Daoy (cell line): ENCODE measurements at places on chromosomes 2 and 18. TPM values are rescaled to one million over a fixed set of nuclear protein-coding genes. Genes with fewer than 3 reads are reported as not detected.

Gene MLPH
- total RNA-seq = 53.1 and 58.8 TPM in 2 replicates

Gene SETBP1
- 1.0 and 1.6 TPM in 2 replicates for total RNA-seq

Gene GPAT2
- total RNA-seq = 0.06 TPM in 1 of 2 replicates, not detected in the other

Gene TMEM198
- 2.4 and 2.5 TPM in 2 replicates for total RNA-seq

Gene TSPYL6
- not detected in 2 replicates for total RNA-seq

Gene WDFY1
- 24.3 and 26.6 TPM in 2 replicates for total RNA-seq

Gene FLACC1
- not detected in 2 replicates for total RNA-seq

Gene ERBB4
- total RNA-seq = 0.03 and 0.06 TPM in 2 replicates

Gene PMS1
- total RNA-seq = 35.0 and 56.1 TPM in 2 replicates

Gene ZNF512
- 26.1 and 35.5 TPM in 2 replicates for total RNA-seq

GRCh38 chr18:37403100-37403781 is 162.4 kb downstream of the CELF4 start:
- DNase-seq = peak; percentile 19

GRCh38 chr2:47822518-47822917 is 39.6 kb downstream of the MSH6 start:
- DNase-seq = no peak

- DNase-seq = peak; percentile 81
Observed at GRCh38 chr2:152566728-152567069, 150.6 kb downstream of the PRPF40A start.

DNA sequence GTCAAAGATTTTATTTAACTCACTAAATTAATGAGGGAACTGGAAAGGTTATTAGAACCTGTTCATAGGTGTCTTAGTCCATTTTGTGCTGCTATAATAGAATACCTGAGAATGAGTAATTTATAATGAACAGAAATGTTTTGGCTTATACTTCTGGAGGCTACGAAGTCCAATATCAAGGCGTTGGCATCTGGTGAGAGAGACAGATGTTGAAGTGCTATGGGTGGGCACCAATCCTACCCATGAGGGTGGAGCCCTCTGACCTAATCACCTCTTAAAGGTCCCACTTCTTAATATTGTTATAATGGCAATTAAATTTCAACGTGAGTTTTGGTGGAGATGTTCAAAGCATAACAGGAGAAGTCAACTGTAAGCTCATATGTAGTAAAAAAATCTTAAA is 5.1 kb downstream of the RPIA start:
- DNase-seq = no peak

DNA sequence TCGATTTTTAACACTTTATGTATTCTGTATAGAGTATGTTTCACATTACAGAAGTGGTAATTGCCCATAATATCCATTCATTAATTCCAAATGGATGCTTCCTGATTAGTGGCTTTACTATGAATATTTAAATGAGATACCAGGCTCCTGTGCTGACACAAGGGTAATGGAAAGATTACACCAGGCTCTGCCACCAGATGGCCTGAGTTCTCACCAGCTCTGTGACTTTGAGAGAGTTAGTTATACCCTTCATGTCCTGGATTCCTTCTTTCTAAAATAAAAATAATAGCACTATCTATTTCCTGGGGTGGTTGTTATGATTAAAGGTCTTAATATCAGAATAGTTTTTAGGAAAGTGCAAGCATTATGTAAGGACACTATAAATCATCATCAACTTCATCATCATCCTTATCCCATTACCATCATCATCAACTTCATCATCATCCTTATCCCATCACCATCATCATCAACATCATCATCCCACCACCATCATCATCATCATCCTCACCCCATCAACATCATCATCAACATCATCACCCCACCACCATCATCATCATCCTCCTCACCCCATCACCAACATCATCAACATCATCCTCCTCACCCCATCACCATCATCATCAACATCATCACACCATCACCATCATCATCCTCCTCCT is 151.8 kb downstream of the DNER start:
- no peak for DNase-seq

DNA sequence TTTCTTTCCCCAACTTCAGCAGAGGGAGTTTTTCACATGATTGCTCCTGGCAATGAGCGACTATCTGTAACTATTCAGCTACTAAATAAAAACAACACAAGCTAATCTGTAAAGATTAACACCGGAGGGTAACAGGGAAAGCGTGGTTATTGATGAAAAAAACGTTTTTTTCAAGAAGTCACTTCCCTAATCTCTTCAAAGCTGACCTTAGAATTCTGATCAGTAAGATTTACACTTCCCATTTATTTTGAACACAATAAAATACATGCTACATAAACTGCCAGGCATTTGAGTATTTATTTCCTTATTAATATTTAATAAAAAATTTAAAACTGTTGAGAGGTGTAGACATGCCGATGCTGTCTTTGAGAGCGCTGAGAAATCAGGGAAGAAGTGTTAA is 207.4 kb upstream of the HDAC4 start:
- DNase-seq = no peak

- no peak for DNase-seq
Observed at GRCh38 chr18:68429841-68430240, 285.1 kb downstream of the TMX3 start.

DNA sequence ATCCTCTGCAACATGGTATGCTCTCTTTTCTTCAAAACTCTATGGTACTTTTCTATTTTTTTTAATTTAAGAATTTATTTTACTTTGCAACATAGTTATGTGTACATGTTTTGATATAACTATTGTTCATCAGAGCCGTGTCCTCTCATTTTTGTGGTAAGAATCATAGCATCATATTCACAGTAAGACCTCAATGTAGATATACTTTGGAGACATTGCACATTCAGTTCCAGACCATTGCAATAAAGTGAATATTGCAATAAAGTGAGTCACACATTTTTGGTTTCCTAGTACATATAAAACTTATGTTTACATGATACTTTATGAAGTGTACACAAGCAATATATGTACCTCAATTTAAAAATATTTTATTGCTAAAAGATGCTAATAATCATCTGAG is 22.7 kb upstream of the LINC00305 start:
- DNase-seq = no peak

- DNase-seq = no peak
Observed at GRCh38 chr2:3349211-3349693, 28.4 kb downstream of the EIPR1 start.

DNA sequence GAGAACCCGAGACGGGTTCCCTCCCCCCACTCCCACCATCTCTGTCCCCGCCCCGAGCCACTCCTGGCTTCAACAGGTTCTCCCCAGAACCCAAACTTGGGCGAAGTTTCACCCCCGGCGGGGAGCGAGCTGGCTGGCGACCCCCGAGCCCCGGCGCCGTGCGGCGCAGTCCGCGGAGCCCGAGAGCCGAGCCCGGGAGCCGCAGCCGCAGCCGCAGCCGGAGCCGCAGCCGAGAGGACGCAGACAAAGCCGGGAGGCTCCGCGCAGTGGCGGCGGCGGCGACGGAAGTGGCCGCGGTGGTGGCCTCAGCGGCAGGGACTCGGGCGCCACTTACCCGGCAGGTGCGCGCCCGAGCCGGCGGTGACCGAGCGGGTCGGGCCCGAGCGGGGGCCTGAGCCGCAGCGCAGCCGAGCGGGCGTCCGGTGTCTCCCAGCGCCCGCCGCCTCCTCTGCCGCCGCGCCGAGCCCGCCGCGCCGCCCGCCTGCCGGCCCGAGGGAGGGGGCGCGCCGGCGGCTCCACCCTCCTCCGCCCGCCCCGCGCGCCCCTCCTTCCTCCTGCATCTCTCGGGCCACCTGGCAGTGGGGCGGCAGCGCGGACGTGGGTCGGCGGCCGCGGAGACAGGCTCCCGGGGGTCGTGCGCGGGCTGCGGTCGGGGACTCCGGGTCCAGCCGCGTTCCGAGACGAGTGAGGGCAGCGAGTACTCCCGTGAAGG is at the start of gene ECEL1:
Gene ECEL1 (minus strand): TSS at position 450 of the 712 bp plus-strand sequence. CDS start 1,181 bp downstream, outside the sequence.
- no peak for DNase-seq

GRCh38 chr18:23994361-23994902 is 20.1 kb upstream of the TTC39C start:
- DNase-seq = peak; percentile 78

- peak; percentile 72 for DNase-seq
Observed at GRCh38 chr2:236180831-236181453, 12.8 kb upstream of the GBX2 start.

- no peak for DNase-seq
Observed at GRCh38 chr2:238439917-238440316, 13.2 kb downstream of the ASB1 start.

- peak; percentile 96 for DNase-seq
Observed at GRCh38 chr2:100013892-100014677, 128.3 kb downstream of the AFF3 start.

- no peak for DNase-seq
Observed at GRCh38 chr2:156077041-156077742, 255.3 kb downstream of the NR4A2 start.

GRCh38 chr2:111226876-111227700 is 106.4 kb downstream of the BCL2L11 start:
- DNase-seq = no peak
